ENCODE measurements at places on chromosomes 4 and X. TPM values are rescaled to one million over a fixed set of nuclear protein-coding genes. Genes with fewer than 3 reads are reported as not detected.

The VSIG1 gene
- 0.23 TPM for total RNA-seq

The MAGEB10 gene
- total RNA-seq, result not detected

The MAGIX gene
- total RNA-seq, result 1.6 TPM

The SLC38A5 gene
- total RNA-seq, result 0.91 TPM

DNA sequence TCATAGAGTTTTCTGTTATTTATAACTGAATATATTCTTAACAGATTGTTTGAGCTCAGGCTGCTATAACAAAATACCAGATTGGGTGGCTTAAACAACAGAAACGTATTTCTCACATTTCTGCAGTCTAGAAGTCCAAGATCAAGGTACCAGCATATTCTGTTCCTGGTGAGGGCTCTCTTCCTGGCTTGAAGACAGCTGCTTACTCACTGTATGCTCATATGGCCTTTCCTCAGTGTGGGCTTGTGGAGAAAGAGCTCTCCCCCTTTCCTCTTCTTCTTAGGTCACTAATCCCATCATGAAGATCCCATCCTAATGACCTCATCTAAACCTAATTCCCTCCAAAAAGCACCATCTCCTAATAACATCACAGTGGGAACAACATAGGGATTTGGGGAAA lies 117.8 kb downstream of the RASGEF1B start:
- DNase-seq, result no peak

GRCh38 chr4:153005899-153006381 lies 69.8 kb downstream of the FHDC1 start:
- no peak for DNase-seq

GRCh38 chr4:77201857-77202256 lies 44.9 kb downstream of the CCNG2 start:
- DNase-seq, result no peak

- DNase-seq, result no peak
Observed at GRCh38 chr4:126895988-126896570, 736.7 kb upstream of the INTU start.

GRCh38 chr4:19293781-19294180 lies 957.9 kb upstream of the SLIT2 start:
- no peak for DNase-seq

GRCh38 chr4:144985531-144985930 lies 112.5 kb downstream of the ANAPC10 start:
- no peak for DNase-seq

- no peak for DNase-seq
Observed at GRCh38 chr4:174263445-174263736, 20.1 kb downstream of the FBXO8 start.

DNA sequence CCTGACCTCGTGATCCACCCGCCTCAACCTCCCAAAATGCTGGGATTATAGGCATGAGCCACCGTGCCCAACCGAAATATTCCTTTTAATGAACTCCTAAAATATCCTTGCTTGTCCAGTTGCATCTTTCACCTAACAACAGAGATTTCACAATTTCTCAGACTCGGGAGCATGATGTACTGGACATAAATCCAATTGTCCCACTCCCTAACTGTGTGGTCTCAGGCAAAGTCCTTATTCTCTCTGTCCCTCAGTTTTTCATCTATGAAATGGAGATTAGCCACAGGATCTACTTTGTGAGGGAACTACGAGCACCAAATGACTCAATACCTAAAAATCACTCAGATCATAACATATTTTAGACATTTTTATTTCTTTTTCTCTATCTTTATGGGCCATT lies 9.3 kb downstream of the RAB40A start:
- DNase-seq, result no peak

DNA sequence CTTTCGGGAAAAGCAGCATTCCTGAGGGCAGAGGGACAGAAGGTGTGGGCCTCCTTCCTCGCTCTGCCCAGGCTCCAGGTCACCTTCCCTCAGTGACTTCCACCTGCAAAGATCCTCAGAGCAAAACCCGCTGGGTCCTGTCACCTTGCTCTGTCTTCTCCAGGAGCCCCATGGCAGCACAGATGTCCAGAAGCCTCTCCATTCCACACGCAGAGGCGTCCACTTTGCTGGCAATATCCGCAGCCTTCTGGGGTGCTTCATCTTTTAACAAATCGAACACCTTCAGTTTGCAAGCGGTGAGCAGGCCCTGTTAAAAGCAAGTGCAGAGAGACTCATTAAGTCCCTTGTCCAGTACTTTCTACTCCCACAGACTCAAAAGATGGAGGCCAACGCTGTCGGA lies 27.3 kb downstream of the ASMTL start:
- no peak for DNase-seq

GRCh38 chr4:3184725-3185124 lies 64.2 kb upstream of the MSANTD1 start:
- DNase-seq, result no peak

DNA sequence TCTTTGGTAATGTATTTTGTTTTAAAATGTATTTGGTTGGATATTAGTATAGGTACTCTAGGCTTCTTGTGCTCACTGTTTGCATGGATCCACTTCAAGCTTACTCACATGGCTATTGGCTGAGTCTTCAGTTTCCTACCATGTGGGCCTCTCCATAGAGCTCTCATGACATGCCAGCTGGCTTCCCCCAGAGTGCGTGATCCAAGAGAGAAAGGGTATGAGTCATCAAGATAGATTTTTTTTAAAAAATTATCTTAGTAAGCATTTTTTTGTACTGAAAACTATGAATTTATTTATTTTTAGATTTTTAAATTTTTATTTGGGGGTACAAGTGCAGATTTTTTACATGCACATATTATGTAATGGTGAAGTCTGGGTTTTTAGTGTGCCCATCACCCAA lies 219.1 kb upstream of the AMOT start:
- DNase-seq, result no peak

- DNase-seq, result no peak
Observed at GRCh38 chr4:26558166-26558895, 25.6 kb upstream of the TBC1D19 start.

DNA sequence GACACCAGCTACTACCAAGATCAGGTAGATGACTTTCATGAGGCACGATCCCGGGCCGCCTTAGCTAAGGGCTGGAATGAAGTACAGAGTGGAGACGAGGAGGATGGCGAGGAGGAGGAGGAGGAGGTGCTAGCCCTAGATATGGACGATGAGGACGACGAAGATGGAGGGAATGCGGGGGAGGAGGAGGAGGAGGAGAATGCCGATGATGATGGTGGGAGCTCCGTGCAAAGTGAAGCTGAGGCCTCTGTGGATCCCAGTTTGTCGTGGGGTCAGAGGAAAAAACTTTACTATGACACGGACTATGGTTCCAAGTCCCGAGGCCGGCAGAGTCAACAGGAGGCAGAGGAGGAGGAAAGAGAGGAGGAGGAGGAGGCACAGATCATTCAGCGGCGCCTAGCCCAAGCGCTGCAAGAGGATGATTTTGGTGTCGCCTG lies 481 bp downstream of the UTP3 start:
- no peak for DNase-seq

DNA sequence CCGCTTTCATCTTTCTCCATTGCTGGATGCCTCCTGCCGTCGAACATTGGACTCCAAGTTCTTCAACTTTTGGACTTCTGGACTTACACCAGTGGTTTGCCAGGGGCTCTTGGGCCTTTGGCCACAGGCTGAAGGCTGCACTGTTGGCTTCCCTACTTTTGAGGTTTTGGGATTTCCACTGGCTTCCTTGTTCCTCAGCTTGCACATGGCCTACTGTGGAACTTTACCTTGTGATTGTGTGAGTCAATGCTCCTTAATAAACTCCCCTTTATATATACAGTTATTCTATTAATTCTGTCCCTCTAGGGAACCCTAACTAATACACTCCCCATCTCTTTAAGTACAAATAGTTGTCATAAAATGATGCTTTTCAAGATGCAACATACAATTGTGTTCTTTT lies 595.3 kb downstream of the ARAP2 start:
- no peak for DNase-seq

DNA sequence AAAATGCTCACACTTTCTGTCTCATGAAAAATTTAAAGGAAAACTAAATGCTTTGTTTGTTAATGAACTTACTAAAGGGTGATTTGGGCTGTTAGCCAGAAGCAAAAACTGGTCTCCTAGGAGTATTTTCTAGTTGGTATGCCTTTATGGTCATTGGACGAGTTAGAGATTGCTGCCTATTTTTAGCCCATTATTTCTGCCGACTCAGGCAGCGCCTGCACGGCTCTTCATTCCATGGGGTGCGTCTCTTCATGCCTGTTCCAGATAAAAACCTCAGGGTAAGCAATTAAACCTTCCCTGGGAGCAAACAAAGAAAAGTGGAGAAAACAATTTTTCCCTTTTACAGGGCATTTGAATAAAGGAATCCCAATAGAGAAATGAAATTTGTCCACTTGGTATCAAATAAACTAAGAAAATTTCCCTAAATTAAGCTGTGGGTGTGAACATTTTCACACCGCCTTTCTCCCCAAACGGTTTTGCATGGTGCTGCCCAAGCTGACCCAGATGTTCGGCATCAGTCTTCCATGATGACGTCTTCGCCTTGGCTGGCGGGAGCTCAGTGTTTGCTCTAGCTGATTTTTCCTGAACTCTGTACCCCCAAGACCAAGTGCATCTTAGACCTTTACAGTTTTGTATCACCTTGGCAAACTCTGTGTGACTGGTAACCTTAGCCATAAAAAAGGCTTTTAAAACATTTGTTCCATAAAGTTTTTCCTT lies 61.7 kb upstream of the ADGRG2 start:
- no peak for DNase-seq

All from HFFc6 (cell line).